ENCODE measurements at places on chromosomes 1 and 21.

DNA sequence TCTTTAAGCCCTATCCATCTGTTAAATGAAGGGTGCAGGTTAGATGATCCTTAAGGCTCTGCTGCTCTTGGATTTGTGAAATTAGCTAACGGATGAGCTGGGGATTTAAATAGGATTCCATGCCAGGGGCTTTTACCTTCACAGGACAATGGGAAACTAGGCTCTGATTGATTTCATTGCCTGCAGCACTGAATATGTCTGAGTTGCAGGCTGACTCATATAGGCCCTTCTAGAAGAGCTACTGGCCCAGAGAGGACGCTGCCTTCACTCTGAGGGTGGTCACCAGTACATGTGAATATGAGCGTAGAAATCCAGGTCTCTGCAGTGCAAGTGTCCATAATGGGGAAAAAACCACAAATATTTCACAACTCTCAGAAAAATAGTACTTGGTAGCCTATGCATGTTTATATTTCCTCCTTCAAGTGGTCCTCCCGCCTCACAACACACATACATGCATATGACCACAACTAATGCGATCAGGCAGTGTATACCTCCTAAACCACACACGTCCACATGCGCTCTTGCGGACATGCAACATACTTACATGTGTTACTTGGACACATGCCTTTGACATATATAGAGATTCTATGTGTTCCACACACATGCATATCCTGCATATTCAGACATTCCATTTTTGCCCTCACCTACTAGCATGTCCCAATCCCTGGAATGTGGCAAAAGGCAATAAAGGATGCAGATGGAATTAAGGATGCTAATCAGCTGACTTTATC, 233.8 kb upstream of the JUN start:
- DNase-seq, result no peak

DNA sequence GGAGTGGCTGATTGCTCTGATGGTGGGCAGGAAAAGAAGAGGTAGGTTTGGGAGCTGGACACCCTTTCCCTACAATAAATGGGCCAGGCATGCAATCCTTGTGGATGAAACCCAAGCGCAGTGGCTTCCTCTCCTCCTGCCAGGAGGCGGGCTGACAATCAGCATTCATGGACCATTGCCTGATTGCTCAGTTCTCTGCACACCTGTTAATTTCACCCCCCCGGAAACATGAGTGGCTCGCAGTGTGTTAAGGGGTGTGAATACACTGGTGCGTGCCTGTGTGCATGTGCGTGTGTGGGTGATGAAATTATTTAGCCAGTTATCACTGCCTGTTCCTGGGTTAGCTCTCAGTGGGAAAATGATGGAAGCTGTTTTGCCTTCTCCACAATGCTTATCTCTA, 310.7 kb downstream of the PCP4 start:
- no peak for DNase-seq

DNA sequence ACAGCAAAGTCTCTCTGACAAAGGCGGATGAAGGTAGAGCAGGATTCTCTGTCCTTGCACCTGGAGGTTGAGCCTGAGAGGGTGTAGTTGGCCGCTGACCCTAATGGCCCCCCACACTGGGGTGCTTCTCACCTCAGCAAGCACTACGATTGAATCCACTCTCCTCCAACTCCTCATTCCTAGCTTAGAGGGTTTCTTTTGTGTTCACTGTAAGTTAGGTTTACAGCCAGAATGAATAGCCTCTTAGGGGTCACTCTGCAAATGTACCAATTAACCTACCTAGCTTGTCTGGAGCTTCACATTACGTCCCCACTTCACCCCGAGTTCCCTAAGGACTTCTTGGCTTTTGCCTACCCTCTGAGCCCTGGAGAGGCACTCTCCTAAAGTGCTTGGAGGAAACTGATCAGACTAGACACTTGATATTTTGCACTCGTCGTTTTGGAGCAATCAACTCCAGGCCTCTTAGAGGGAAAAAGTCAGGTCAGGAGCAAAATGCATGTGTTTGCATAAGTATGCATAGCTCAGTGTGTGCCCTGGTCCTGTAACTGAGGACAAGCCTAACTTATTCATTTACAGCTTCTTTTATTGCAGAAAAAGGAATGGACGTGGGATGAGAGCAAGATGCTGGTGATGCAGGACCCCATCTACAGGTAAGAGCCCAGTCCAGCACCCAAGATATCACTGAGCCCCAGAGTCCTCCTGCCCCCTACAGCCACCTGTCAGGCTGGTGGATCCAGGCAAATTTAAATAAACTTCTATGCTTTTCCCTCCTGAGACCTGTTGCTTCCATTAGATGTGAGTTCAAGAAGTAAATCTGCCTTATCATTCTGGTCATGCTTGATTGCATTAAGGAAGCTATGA, 76.4 kb downstream of the SPATA46 start:
- DNase-seq, result no peak

- DNase-seq, result no peak
Measured at GRCh38 chr21:31708541-31708940, 23.4 kb downstream of the SCAF4 start.

GRCh38 chr1:247517795-247518612, 18.2 kb downstream of the OR2C3 start:
- DNase-seq, result no peak

DNA sequence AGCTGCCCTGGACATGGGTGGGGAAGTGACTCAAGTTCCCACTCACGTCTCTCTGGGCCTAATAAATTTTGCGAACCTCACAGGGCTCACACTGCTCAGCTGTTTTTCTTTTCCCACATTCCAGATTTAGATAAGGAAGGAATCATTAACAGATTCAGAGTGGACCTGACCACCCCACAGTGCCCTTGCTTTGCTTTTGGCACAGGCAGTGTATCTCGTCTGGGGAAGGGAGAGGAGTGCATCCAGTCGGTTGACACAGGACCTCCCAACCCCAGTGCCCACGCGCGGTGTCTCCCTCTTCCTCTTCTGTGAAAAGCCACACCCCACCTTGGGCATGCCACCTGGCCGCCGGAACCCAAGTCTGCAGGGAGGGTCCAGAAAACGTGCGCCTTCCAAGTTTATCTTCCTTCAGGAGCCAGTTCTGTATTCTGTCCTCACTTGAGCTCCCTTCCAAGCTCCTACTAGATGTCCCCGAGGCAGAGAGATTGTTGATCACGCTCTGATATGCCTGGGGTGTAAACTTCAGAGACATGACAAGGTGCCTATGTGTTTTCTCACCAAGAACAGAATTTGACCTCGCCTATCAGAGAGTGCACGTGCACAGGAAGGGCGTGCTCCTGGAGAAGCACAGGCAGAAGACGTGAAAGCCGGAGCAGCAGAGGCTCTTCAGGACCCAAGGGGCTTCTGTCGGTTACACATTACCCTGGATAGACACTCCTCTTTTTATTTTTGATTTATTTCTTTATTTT, 9.5 kb upstream of the SLC2A5 start:
- DNase-seq, result no peak

- no peak for DNase-seq
Measured at GRCh38 chr1:12547586-12548225, 70.3 kb downstream of the DHRS3 start.

- DNase-seq, result no peak
Measured at GRCh38 chr21:20968391-20968790, 29.8 kb upstream of the NCAM2 start.

DNA sequence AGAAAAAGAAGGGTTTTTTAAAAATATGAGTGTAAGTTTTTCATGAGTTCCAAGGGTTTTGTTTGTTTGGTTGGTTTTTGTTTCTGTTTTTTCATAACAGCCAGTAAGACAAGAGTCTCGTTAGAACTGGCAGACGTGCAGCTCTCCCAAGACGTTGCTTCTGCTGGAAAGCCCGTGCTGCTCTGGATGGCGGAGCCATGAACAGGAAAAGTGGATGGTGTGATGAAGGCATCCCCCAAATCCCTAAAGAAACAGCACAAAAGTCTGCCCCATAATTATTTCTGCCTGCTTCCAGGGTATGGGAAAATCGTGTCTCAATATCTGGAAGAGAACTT, 157.9 kb upstream of the BACE2 start:
- no peak for DNase-seq

DNA sequence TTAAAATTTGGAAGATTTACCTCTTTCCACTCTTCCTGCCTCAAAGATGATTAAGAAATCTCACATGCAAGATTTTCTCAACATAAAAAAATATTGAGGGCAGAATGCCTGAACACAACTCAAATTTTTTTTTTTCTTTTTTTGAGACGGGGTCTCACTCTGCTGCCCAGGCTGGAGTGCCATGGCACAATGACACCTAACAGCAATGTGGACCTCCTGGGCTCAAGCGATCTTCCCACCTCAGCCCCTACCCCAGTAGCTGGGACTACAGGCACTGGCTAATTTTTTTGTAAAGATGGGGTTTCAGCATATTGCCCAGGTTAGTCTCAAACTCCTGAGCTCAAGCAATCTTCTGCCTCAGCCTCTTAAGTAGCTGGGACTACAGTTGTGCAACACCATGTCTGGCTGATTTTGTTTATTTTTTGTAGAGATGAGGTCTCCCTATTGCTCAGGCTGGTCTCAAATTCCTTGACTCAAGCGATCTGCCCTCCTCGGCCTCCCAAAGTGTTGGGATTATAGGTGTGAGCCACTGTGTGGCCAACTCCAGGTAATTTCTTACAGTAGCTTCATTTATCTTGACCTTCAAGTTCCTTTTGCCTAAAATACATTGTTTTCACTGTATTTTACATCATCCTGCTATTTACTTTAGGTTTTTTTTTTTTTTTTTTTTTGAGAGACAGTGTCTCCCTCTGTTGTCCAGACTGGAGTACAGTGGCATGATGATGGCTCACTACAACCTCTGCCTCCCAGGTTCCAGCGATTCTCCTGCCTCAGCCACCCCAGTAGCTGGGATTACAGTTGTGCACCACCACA, 10.4 kb downstream of the NUCKS1 start:
- DNase-seq, result no peak

- no peak for DNase-seq
Measured at GRCh38 chr21:40752125-40752524, 94.8 kb downstream of the DSCAM start.

DNA sequence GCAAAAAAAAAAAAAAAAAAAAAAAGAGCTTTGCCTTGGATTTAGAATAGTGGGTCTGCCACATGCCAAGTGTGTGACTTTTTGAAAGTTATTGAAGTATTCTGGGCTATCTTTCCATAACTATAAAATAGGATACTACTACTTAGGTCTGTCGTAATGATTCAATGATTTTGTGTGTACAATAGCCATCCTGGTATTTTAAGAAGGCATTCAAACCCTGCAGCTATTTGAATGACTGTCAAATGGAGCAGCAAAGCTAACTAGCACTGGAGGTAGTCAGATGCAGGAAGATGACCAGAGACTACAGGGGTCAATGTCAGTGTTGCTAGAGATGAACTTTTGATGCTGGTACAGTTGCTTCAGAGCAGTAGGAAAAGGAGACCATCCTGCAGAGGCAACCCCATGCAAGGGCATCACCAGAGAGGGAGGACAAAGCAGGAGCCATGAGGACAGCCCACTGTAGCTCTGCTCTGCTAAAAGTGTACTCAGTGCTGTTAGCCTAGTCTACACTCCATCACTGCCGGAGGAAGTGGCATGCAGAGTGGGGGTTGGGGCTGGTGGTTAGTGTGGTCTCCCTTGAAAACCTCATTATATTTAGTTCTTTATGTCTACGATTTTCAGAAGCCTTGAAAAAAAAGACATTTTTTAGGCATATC, 29.0 kb downstream of the DUSP10 start:
- DNase-seq, result peak; percentile 71

DNA sequence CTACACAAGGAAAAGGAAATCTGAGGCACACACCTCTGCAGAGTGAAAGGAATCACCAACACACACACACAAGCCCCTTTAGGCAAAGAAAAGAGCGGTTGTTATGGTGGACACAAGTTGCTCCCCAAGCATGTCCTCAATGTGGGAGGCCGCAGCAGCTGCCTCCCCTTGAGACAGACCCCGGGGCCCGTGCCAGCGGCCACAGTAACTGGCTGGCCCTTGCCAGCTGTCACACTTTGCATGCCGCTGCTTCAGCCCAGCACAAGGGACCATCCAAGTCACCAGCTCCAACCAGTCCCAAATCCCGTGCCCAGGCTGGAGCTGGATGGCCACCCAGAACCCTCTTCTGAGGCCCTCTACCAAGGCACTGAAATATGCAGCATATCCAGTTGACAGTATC, 2.9 kb upstream of the OLIG1 start:
- DNase-seq, result no peak

GRCh38 chr1:28927648-28928313, 13.4 kb downstream of the EPB41 start:
- DNase-seq, result no peak

DNA sequence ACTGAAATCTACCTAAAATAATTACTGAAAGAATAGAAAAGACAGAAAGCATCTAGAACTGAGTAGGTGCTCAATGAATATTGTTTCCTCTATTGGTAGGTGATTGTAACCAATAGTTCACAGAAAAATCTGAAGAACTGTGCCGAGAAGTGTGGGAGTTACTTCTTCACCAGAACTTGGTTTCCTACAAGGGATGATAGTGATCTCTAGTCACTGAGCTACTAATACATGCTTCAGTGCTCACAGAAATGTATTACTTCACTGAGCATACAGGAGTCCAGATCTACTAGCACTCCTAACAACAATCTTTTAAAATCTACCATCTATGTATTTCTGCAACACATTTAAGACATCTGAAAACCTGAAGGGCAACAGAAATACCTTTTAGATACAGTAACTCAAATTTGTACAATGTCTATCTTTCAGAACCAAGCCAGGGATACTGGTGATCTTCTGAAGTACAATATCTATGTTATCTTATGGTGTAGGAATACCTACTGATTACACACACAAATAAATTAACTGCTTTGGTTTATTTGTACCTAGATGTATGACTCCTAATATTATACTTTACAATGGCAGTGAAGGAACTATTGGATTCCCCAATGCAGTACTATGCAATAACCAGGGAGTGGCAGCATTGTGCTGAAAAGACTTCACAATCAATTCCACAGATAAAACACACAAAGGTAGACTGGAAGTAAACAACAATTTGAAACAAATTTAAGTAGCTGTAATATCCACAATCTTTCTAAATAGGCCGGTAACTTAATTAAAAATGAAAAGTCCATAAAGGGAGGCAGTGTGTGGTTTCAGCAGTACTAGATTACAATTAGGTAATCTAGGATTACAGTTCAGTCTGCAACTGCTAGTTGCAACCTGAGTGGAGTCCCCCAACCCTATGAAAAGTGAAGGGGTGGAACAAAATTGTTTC, 243.0 kb downstream of the SLC45A1 start:
- DNase-seq, result no peak

- DNase-seq, result no peak
Measured at GRCh38 chr1:230814949-230815692, 53.2 kb downstream of the C1orf198 start.

DNA sequence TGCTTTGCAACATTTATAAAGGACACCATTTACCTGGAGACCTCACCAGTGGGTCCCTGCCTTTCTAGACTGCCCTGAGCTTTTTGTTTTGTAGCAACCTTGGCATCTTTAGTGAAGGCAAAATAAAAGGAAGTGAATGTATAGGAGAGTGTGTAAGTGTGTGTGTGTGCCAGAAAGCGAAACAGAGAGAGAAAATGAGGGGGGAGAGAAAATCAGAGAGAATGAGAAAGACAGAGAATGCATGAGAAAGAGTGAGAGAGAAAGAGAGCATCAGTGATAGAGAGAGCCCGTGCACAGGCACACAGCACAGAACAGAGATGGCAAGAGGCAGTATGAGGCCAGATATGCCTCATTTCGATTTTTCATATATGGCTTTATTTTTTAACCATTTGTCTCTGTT, 57.5 kb downstream of the HSD3B1 start:
- no peak for DNase-seq
